ENCODE measurements at places on chromosomes 11 and 22.
A peak's percentile ranks its signal among the peaks of the same experiment; 100 is the strongest.

- no peak for DNase-seq
These were observed 49.8 kb downstream of the RRP8 start for GRCh38 chr11:6553634-6554033.

- no peak for DNase-seq
These were observed 79.8 kb downstream of the C11orf58 start for GRCh38 chr11:16818284-16818683.

DNA sequence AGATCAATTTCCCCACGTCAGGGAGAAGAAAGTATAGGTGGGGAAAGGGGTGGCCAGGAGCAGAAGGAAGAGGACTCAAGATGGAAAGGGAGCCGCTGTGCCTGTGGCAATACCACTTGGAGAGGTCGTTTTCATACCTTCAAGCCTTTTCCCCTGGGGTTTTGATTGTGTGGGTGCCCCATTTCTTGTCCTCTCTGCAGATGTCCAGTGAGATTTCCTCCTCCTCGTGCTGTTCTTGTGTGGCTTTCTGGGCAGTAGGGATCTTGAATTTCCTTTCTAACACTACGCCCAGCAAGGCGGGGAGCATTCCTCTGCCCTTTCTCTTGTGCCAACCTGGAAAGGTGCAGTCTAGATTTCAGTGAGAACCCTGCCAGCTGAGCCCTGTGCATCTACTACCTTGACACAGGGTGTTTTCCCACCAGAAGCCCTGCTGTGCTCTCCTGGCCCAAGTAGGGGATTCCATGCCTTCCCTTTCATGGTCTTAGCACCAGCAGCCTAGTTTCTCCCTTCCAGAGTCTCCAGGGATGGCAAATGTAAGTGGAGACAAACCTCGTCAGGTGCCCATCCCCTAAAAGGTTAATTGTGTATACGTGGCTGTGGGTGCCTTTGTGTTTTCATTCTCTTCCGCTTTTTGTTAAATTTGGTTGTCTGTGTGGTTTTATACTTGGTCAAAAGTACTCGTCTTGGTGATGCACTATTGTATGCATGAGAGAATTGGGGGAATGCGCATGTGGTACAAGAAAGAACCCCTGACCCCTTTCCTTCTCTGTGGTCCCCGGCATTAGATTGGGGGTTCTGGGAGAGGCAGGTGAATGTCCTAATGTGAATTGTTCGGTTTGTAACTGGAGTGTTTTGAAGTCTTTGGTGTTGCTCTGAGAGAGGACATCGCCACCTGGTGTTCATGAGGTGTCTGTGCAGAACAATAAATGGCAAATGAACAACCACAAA lies 71.4 kb upstream of the MPEG1 start:
- peak; percentile 45 for DNase-seq

DNA sequence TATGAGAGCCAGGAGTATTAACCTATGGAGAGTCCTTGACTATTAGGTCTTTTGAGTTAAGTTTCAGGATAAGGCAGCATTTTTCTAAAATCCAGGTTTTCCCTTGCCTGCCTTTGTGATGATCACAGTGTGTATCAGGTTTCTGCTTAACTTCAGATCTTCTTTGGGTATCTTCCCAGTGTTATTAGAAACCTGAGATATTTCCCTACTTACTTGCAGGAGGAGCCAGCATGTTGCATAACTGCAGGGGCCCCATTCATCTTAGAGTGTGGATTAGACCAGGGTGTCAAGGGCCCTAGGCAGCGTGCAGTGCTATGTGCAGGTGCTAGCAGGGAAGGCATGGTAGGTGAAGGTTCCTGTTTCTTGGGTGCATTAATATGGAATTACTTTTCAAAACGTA lies 69.5 kb downstream of the ZNRF3 start:
- DNase-seq: no peak

DNA sequence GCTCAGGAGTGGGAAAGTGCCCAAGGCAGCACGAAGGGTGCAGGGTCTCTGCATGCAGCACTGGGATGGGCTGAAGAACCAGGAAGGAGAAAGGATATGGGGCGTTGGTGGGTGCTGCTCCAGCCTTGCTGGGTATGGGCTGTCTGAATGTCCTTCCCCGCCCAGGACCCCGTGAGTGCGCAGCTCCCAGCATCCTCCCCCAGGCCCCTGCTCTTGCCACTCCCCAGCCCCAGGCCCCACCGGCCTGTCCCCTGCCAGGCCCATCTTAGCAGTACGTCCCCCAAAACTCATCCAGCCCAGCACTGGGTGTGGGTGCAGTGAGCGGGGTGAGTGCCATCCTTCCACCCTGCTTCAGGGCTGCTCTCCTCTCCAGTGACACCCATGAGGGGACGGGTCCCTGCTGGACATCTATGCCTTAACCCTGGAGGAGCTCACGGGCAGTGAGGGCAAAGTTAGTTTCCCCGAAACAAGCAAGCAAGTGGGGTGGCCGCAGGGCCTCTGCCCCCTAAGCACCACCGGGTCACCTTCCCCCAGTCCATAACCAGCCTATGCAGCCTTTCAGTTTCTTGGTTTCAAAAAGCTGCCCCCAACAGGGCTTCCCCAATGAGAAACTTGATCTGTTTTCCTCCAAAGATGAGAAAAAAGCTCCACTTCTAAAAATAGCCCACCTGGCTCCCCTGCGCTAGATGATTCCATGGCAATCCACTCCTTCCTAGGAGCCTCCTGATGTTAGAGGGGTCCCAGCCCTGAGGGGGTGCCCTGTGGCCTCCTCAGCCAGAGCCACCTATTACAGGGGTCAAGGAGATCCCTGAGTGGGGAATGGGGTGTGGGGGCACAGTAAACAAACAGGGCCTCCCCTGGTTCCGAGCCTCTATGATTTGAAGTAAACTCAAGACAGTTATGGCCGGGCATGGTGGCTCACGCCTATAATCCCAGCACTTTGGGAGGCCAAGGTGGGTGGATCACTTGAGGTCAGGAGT lies 103.8 kb downstream of the MORC2 start:
- peak; percentile 4 for DNase-seq

- no peak for DNase-seq
These were observed 11.9 kb downstream of the APOL2 start for GRCh38 chr22:36227396-36227795.

DNA sequence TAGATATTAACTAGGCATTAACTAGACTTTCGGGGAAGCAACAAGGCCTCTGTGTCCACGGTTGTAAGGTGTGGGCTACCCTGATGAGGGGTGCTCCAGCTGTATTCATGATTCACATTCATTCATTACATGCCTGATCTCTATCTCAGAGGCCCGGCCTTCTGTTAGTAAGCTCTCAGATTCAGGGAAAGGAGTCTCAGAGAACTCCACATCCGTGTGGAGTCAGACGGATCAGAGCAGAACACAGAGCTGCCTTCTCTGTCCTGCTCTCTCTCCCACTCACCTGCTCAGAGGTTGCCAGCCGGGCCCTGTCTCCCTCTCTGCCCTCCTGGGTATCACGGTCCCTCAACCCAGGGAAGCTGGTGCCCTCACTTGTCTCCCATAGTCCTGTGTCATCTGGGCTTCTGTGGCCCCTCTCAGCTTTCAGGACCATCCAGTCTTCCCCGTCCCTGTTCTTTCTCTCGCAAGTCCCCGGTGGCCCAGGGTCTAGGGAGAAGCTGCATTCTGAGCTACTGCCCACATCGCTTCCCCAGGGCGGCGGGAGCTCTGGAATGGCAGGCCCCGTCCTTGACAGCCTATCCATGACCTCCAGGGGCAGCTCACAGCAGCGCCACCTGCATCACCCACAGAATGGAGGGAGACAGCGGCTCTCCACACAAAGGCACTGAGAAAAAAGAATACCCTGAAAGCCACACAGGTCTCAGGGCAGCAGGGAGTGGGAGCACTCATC lies 4.3 kb downstream of the TP53AIP1 start:
- no peak for DNase-seq

- no peak for DNase-seq
These were observed 29.8 kb upstream of the MSANTD2 start for GRCh38 chr11:124829986-124830385.

DNA sequence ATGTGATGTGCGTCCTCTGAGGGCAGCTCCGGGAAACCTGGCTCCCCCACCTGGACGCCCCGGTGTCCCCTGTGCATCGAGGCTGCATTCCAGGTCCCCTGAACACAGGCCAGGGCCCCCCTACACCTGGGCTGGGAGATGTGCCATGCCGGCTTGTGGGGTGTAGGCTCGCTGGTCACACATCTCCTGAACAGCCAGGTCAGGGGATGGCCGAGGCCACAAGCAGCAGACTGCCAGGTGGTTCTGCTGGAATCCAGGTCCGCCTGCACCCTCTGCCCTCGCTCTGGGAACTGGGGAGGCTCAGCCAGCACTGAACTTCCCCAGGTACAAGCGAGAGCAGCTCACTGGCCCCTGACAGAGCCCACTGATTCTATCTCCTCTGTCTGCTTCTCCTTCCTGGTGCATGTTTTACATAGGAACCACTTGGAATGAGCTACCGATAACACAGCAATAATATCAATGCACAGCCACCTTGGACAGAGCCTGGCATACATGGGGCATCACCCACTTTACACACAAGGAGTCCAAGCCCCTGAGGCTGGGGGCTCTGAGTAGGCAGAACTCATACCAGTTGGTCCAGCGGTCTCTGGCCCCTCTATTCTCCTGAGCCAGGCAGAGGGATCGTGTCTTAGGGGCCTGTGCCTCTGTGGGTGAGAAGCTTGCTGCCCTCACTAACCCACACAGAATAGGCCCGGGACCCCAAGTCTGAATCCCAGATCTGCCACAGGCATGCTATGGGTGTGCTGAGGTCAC lies 46.8 kb downstream of the TBX1 start:
- DNase-seq: no peak

DNA sequence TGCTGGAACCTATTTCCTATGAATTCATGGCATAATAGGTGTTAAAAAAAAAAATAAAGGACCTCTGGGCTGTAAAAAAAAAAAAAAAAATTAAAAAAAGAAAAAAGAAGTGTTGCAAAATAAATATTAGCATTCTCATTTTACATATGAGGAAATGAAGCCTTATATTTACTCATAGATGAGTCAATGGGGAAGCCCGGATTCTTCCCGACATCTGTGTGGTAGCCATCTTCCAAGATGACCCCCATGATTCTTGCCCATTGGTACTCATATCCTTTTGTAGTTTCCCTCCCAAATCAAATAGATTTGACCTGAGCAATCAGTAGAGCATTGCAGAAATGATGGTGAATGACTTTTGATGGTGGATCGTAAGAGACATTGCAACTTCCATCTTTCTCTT lies 3.0 kb upstream of the SWAP70 start:
- DNase-seq: no peak

DNA sequence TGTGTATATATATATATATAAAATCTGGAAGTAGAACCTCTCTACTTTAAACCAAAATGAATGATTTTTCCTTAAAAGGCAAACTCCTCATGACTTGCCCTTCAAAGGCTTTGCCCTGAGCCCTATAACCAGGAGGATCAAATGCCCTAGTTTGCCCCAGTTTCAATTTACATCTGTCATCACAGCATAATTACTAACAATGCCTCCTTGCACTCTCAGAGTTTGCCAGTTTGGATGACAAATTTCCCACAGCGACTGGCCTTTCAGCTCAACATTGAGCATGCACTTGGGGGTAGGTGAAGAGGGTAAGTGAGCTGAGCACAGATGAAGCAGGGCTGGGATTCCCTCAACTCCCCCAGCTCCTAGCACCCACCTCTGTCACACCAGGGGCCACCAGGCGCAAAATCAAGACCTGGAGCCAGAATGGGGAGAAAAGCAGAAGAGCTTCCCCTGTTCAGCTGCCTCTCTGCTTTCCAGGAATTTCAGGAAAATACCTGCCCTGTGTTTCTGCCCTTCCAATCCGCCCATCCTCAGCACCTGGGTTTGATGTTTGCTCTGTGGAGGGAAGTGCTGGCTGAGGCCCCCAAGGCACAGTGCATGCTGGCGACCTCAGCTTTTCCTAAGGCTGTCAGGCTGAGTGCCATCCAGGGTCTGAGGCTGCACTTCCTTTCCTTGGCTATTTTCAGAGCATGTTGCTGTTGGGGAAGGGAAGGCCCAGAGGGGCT lies 67.5 kb downstream of the ADAMTS15 start:
- no peak for DNase-seq

GRCh38 chr11:102423936-102424335 lies 28.6 kb downstream of the TMEM123 start:
- no peak for DNase-seq

GRCh38 chr11:44456544-44457300 lies 108.7 kb upstream of the CD82 start:
- DNase-seq: peak; percentile 28

DNA sequence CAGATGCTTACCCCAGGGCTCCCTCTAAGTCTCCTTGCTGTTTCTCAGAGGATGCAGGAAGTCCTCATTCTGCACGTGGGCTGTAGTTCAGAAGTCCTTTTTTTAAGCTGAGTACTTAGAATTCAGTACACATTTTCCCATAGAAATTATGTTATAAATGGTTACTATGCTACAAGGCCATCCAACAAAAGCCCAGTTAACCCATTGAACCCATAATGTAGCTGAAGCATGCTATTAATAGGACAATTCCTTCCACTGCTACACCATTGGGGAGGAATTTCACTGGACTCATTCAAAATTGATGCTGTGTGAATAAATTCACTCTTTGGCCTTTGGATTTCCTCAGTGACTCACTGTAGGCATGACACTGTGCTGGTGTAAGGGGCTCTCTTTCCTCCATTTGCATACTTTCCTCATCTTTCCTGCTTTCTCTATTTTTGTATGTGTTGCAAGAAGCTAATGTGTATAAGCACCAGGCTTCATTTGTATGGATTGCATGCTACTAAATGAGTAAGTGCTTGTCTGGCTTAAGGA lies 148.0 kb downstream of the NTM start:
- DNase-seq: no peak

- DNase-seq: no peak
These were observed 28.9 kb downstream of the SIK2 start for GRCh38 chr11:111631024-111631665.

GRCh38 chr11:75280227-75280701 lies 39.7 kb downstream of the TPBGL start:
- DNase-seq: peak; percentile 88

- no peak for DNase-seq
These were observed 5.0 kb upstream of the CCDC88B start for GRCh38 chr11:64334764-64335735.

DNA sequence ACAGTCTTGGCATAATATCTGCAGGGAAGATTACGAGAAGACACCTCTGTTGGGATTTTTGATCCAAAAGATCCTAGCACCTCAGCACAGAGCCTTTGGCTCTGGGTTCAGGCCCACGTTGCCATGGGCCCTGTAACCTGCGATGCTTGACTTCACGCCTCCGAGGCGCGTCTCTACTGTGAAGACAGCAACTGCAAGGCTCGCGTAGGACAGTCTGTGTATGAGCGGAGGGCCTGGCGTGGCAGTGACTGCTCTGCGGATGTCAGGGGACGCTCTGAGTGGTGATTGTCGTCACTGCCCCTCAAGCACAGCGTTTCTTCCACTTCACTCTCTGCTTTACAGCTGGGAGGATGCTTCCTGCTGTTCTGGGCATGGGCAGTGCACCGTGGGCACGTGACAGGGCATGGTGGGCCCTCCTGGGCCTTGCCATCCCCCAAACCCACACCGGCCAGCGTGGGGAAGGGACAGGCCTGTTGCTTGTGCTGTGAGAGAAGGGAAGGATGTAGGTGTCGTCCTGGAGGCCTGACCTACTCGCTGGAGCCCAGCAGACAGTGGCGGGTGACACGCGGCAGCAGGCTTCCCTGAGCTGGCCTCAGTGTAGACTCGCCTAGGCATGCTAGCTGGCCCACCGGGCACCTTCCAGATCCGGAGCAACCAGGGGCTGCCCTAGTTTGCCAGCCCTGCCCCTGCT lies 26.5 kb downstream of the GLB1L2 start:
- no peak for DNase-seq

- DNase-seq: no peak
These were observed 12.7 kb upstream of the PANX2 start for GRCh38 chr22:50157709-50158375.
